ENCODE measurements at places on chromosomes 12 and 14.

- no peak overlapping the region for H3K27ac ChIP-seq
- no peak overlapping the region for H3K4me3 ChIP-seq
- H3K27me3 ChIP-seq = no peaks in the 10 kb centered on the region
- H3K4me1 ChIP-seq = no peaks in the 10 kb centered on the region
Measured at GRCh38 chr12:75289753-75290152, 40.4 kb downstream of the CAPS2 start.

DNA sequence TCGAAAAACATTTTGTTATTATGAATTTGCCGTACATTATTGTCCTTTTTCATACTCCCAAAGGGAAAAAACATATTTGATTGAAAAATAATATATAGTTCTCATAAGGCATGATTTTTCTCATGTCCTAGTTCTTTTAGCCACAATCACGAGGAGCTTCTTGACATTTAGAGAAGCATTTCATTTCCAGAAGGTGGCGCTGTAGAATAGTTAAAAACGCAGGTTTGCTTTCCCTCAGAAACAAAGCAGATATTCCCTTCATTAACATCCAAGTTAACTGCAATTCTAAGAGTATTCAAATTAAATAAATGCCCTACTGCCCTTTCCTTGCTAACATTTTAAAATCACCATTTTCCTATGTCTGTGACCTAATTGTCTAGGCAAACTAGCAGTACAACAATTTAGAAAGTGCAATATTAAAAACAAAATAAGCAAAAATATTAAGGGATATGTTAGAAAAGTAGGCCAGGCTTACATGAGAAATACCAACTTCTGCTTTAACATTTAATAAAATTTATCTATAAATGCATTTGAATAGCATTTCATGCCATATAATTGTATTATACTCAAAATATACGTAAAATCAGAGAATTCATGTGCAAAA, 10.9 kb upstream of the PIK3C2G start:
- H3K36me3 ChIP-seq = no peaks in the 10 kb centered on the region
- no peak overlapping the region for H3K4me3 ChIP-seq
- H3K4me1 ChIP-seq = no peaks in the 10 kb centered on the region
- no peaks in the 10 kb centered on the region for H3K27me3 ChIP-seq

- H3K36me3 ChIP-seq = no peaks in the 10 kb centered on the region
- DNase-seq = no peak
- H3K4me1 ChIP-seq = no peaks in the 10 kb centered on the region
- H3K27ac ChIP-seq = no peak overlapping the region
Measured at GRCh38 chr12:107308310-107308709, 215.0 kb upstream of the CRY1 start.

DNA sequence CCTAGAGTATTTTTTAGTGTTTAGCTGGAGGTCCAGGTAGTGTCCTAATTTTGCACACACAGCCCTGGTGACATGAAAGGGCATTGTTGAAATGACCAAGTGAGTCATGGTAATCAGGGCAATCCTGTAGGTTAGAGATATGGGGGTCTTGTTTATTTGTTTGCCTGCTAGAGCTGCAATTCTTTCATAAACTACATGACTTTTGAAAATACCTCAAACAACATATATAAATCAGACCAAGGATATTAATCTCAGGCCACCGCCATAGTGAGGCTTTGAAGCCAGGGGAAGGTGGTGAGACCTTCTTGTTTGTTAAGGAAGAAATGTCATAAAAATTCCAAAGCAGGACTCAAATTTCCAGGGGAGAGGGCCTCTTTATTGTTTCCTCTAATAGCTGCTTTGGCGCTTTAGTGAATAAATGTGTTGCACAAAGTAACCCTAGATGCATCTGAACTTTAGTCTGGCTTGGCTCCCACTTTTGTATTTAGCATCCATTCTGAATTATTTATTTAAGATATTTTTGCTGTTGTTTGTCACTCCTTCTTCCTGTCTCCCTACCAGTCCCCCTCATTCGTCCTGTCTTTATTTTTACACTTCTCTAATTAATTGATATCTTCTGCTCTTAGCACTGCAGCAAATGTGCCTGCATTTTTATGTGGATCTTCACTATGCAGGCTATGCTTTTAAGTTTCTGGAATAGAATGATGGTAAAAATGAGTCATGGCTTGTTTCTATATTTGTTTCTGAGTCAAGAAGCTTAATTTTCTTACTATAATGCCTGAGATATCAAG, 430.3 kb downstream of the RAD51B start:
- H3K27ac ChIP-seq = peak overlapping the region; percentile 55
- no peaks in the 10 kb centered on the region for H3K27me3 ChIP-seq
- DNase-seq = no peak

DNA sequence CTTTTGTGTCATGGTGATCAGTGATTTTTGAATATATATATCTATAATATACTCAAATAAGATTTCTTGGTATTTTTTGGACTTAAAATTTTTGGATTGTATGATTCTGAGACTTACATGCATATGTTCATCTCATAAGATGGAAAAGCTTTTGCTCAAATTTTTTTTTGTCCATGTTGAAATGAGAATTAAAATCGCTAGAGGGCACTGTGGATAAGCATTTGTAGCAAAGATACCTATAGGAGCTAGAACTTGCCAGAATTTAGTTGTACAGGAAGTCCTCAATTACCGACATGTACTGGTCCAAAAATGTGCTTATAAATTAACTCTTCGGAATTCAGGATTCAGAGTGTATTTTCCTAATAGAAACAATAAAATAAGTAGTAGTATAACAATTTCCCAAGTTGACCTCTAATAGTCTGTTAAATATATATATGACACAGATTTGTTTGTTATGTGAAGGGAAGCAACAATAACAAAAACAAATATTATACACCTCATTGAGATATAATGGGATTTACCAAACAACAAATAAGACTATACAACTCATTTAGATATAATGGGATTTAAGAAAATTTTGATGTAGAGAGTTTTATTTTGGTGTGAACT, 179.6 kb downstream of the TMEM117 start:
- H3K36me3 ChIP-seq = no peaks in the 10 kb centered on the region
- no peak for DNase-seq
- H3K4me1 ChIP-seq = no peaks in the 10 kb centered on the region

DNA sequence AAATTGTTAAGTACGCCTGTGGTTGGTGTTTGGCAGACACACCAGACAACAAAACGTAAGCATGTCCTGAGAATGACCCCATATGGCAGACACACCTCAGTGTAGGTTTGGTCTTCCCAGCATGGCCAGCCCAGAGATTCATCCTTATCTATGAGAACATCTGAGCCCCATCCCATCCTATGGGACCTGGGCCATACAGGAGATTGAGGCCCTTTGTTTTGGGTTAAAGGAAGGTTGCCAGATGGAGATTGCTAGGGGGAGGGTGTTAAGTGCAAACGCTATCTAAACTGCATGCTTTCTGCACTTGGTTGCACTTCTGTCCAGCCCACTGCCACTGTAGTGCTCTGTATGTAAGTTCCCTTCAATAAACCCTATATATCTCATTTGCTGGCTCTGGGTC, 4.1 kb upstream of the PCNX4 start:
- H3K36me3 ChIP-seq = no peaks in the 10 kb centered on the region
- H3K27ac ChIP-seq = no peak overlapping the region
- H3K27me3 ChIP-seq = no peaks in the 10 kb centered on the region
- H3K4me1 ChIP-seq = no peaks in the 10 kb centered on the region
- DNase-seq = no peak
- H3K4me3 ChIP-seq = no peak overlapping the region

- no peaks in the 10 kb centered on the region for H3K4me1 ChIP-seq
- no peak overlapping the region for H3K27ac ChIP-seq
- no peaks in the 10 kb centered on the region for H3K36me3 ChIP-seq
- peaks cover 22% of the 10 kb centered on the region for H3K27me3 ChIP-seq
Measured at GRCh38 chr14:94677747-94678146, 65.6 kb downstream of the SERPINA3 start.

DNA sequence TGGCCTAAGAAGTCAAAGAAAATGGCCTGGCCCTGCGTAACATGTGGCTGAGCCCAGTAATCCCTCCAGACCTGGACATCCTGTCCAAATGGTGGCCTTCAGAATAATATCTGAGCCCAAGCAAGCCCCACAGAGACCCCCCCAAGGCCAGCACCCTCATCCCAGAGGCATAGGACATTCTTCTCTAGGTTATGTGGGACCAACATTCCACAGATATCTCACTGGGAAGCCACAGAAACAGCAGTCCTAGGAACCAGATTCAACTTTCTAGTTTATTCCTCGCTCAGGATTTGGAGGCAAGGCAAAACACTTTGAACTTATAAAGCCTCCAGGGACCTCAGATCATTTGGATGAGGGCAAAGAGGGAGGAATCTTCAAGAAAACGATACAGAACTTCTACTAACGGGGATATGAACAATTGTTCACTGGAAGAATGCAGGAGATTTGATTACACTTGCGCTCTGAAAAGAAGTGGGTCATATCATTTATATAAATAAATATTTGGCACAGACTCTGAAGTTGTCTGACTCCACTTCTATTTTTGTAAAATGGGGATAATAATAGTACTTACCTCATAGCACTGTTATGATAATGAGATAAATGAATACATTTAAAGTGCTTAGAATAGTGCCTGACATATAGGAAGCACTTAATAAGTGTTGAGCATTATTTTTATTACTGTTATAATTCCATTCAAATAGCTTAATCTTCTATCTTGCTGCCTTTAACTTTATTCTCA, 171.5 kb downstream of the NUAK1 start:
- H3K4me1 ChIP-seq = no peaks in the 10 kb centered on the region
- H3K27ac ChIP-seq = no peak overlapping the region
- no peak for DNase-seq
- no peaks in the 10 kb centered on the region for H3K27me3 ChIP-seq
- no peaks in the 10 kb centered on the region for H3K36me3 ChIP-seq

DNA sequence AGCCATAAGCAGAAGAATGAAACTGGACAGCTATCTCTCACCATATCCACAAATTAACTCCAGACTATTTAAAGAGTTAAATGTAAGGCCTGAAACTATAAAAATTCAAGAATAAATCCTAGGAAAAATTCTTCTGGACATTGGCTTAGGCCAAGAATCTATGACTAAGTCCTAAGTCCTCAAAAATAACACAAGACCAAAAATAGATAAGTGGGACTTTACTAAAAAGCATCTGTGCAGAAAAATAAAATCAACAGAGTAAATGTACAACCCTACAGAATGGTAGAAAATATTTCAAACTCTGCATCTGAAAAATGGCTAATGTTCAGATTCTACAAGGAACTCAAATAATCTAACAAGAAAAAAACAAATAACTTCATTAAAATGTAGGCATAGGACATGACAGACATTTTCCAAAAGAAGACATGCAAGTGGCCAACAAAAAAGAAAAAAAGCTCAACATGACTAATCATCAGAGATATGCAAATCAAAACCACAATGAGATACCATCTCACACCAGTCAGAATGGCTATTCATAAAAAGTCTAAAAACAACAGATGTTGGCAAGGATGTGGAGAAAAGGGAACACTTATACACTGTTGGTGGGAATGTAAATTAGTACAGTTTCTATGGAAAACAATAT, 61.0 kb upstream of the PPFIA2 start:
- H3K27ac ChIP-seq = no peak overlapping the region
- H3K36me3 ChIP-seq = no peaks in the 10 kb centered on the region
- H3K4me3 ChIP-seq = no peak overlapping the region
- H3K4me1 ChIP-seq = no peaks in the 10 kb centered on the region
